ENCODE measurements at places on chromosomes 11 and 22. TPM values are rescaled to one million over a fixed set of nuclear protein-coding genes. Genes with fewer than 3 reads are reported as not detected.

USH1C gene
- total RNA-seq, result not detected

BTBD18 gene
- total RNA-seq, result not detected

UBQLNL gene
- total RNA-seq, result 0.65 TPM

RASL10A gene
- total RNA-seq, result not detected
